COLO829 (cell line): ENCODE measurements at places on chromosomes 1 and 21.

DNA sequence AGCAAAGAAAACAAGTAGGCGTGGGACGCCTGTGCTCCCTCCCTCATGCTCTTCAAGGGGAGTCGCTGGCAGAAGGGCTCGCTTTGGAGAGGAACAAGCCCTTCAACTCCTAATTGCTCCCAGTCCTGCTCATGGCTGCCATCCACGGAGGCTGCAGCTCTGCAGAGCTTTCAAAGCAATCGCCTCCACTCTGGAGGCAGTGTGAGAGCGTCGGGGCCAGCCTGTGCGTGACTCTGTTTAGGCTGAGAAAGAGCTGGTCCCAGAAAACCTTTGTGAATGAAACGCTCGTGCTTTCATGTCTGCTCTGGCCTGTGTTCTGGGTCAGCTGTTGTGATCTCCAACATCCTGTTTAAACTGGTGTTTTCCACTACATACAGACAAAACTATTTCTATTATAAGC lies 23.9 kb upstream of the RUNX1 start:
- no peak for DNase-seq

GRCh38 chr1:80827666-80828065 lies 973.1 kb upstream of the ADGRL2 start:
- no peak for DNase-seq

GRCh38 chr1:95007687-95008086 lies 65.1 kb downstream of the ALG14 start:
- DNase-seq: no peak

GRCh38 chr1:208465786-208466590 lies 221.8 kb upstream of the PLXNA2 start:
- DNase-seq: no peak

- no peak for DNase-seq
Observed at GRCh38 chr1:11789126-11790067, 16.4 kb downstream of the MTHFR start.
